ENCODE measurements at places on chromosomes 13 and 19.

GRCh38 chr19:13026462-13027370 lies 31.4 kb downstream of the NFIX start:
- DNase-seq = no peak

DNA sequence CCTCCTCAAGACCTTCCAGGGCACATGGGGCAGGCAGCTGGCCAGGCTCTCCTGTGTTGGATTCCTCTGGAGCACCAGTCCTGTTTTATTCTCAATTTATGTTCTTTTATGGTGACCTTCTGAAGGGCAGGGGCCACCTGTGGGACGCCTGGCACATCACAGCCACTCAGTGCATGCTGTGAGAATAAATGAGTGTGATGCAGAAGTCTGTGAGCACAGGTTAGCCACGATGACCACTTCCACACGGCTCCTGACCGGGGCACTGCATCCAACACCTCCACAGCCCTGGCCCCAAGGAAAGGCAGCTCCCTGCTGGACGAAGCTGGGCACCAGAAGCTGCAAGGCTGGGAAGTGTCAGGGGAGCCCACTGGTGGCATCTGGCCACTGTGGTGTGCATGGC lies 122.8 kb downstream of the CRYL1 start:
- DNase-seq = no peak

GRCh38 chr13:86383561-86383960 lies 584.3 kb upstream of the SLITRK6 start:
- no peak for DNase-seq

DNA sequence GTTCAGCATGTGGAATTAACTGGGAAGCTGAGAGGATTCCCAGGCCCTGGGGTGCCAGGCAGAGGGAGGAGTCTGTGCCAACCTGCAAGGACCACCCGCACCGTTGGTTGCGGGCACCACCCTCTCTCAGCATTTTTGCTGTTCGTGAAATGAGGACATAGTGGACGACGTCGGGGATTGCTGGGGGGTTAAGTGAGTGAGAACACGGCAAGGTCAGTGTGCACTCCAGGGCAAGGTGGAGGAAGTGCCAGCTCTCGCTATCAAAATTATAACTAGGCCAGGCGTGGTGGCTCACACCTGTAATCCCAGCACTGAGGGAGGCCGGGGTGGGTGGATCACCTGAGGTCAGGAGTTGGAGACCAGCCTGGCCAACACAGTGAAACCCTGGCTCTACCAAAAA lies 2.2 kb downstream of the FXYD3 start:
- DNase-seq = no peak

- no peak for DNase-seq
Measured at GRCh38 chr19:51607077-51607476, 23.1 kb downstream of the SIGLEC5 start.

GRCh38 chr13:99982036-99982730 lies 599 bp downstream of the ZIC2 start:
- DNase-seq = peak; percentile 53

DNA sequence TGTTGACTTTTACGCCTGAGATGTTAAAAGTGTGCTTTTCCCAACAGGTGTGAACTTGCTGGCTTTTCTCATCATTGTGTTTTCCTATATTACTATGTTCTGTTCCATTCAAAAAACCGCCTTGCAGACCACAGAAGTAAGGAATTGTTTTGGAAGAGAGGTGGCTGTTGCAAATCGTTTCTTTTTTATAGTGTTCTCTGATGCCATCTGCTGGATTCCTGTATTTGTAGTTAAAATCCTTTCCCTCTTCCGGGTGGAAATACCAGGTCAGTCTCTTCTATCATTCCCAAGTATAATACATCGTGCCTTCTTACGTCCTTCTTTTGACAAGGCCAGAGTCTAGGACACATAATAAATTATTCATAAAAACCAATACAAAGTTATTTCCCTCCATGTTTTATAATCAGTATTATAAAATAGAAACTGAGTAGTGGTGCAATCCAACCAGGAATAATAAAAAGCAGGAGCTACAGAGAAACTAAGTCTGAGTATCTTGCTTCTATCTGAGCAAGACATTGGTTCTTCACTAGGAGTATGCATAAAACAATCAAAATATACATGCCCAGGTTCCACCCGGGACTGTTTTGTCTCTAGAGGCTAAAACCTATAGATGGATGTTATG lies 57.9 kb downstream of the RXFP2 start:
- no peak for DNase-seq

DNA sequence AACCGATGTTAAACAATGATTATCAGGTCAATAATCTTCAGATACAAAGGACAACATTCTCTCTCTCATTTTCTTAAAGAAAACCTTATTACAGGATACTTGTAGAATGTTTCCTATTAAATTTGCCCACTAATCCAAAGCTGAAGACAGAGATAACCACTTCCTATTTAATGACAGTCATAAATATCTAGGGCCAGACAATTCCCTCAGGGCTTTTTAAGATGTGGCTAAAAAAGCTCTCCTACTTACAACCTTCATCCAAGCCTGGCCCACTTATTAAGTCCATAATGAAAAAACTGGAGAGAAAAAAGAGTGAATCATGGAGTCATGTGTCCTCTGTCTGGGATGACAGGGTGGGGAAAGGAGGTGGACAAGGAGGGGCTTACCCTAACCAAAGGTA lies 235.9 kb downstream of the KLF12 start:
- DNase-seq = no peak

DNA sequence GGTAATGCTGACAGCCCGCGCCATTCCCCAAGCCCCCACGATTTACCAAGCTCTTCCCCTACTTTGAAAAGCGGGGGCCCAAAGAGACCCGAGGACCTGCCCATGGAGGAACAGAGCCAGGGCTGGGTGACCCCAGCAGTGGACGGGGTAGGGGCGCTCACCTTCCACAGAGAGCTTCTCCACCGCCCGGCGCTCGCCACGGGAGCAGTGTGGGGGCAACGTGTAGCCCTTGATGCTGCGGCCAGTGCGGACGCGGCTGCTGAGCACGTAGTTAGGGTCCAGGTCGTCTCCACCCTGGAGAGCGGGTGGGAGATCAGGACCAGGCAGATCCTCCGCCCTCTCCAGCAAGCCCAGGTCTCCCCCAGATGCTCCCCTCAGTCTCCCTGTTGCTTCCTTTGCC lies 7.4 kb downstream of the CKM start:
- no peak for DNase-seq

DNA sequence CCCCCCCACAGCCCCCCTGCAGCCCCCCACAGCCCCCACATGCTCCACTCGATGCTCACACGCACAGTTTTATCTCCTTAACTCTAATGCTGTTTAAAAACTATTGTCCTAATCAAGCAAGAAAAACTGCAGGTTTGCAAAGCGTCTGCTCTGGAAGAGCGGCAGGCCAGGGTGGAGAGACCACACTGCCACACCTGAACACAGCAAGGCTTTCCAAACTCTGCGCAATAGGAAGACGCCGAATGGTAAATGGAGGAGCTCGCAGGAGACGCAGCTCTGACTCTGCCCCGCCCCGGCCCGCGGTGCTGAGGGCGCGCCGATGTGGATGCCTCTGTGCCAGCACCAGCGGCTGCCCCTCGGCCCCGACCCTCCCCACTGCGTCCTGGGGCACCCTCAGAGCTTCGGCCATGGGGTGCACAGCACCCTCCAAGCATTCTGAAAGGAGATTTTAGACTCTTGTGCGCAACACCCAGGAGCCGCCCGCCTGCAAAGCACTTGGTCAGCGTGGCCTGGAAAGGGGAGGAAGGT lies 32.4 kb downstream of the RASA3 start:
- peak; percentile 67 for DNase-seq

GRCh38 chr13:114147803-114148520 lies 15.5 kb upstream of the RASA3 start:
- DNase-seq = no peak

GRCh38 chr13:96984051-96984508 lies 10.2 kb downstream of the OXGR1 start:
- no peak for DNase-seq

DNA sequence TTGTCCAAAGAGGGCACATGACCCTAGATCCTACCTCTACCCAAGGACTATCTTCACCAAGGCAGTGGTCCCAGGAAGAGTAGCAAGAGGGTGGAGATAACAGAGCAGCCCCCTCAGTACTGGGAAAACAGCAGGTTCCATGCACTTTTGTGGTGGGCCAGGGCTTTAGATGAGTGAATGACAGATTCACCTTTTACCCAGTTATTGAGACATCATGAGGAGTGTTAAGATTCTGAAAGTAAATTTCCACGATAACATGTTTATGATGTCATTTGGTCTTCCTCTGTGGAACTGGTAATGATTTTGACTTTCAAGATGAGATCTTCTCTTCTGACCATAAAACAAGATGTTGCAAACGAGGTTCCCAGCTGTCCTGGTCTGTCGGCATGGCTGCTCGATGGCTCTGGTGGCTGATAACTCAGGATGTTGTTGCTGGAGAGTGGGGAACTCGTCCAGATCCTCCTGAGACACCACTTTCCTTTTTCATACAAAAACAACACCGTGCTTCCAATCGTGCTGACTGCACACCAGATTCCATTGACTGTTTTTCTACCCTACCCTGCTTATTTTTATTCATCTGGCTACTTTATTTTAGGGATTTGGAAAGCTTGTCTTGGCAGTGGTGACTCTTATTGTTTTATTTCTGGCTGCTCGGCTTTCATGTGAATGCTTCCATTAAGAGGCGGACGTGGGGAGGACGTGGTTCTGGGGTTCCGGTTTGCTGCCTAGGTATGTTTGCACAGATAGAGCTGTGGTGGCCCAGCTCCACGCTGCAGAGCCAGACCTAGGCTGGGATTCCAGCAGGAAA lies 88.5 kb downstream of the LRCH1 start:
- no peak for DNase-seq

DNA sequence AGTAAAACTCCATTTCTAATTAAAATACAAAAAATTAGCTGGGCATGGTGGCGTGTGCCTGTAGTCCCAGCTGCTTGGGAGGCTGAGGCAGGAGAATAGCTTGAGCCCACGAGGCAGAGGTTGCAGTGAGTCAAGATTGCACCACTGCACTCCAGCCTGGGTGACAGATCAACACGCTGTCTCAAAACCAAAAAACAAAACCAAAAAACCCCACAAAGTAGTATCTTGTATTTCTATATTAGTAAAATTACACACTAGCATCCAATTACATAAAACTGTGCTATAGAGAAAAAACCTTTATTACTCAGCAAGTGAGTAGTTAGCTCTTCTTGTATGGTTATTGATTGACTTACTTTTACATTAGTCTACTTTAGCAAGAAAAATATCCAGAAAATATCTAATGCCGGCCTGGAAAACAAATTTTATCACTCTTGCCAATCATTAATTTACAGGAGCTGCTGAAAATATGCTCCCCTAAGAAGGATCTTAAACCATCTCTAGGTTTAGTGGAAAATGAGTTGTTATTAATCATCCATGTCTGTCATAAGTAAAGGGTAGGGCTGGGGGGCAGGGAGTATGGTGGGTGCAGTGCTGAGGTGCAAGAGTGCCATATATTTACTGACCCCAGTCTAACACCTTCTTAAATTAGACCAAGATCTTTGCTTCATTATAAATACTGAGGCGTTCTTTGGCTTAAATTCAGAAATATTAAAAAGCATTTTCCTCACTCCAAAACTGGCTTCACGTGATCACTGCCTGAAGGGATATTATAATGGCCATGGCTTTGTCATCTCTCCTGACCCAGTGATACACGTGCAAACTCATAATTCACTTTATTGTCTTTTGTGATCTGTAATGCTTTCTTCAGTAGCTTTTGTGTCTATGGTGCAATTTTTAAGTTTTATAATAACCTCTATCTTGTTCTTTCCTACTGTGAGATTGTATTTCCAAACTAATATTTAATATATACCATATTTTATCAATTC lies 44.1 kb downstream of the UBL3 start:
- DNase-seq = no peak

DNA sequence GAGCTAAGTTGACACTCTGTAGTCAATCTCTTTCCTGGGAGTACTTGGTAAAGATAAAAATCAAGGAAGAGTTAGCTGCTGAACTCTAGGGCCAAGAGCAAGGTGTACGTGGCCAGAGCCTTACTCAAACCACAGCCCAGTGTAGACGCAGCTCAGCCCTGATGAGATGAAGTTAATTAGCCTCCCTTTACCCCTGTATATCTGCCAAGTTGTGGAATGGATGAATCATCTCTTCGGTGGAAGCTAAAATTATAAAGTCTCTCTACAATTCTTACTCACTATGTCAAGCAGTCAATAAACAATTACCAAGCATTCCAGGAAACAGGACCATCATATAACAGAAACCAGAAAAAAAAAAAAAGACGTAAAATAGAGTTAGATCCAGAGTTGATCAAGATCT lies 146.9 kb upstream of the UFM1 start:
- no peak for DNase-seq

DNA sequence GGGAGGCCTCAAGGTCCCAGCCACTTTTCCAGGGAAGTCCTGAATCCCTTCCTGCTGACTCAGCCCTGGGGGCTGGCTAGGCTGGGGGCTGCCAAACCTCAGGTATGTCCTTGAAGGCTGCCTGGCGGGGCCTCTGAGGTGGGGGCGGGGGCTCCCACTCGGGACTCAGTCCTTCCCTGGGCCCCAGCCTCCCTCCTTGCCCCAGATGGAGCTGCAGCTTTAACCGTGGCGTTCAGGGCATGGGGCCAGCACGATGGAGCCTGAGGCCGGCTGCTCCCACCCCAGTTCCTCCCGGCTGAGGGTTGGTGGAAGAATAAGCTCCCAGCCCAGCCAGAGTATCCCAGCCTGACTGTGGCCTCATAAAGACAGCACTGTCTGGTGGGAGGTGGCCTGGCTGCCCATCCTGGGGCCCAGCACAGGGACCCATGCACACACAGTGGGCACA lies 12.4 kb downstream of the CILP2 start:
- no peak for DNase-seq

GRCh38 chr19:23949611-23950010 lies 34.9 kb downstream of the ZNF726 start:
- no peak for DNase-seq

- DNase-seq = no peak
Measured at GRCh38 chr13:35857769-35858168, 273.4 kb downstream of the DCLK1 start.

GRCh38 chr19:48346191-48346590 lies 17.5 kb downstream of the TMEM143 start:
- no peak for DNase-seq

DNA sequence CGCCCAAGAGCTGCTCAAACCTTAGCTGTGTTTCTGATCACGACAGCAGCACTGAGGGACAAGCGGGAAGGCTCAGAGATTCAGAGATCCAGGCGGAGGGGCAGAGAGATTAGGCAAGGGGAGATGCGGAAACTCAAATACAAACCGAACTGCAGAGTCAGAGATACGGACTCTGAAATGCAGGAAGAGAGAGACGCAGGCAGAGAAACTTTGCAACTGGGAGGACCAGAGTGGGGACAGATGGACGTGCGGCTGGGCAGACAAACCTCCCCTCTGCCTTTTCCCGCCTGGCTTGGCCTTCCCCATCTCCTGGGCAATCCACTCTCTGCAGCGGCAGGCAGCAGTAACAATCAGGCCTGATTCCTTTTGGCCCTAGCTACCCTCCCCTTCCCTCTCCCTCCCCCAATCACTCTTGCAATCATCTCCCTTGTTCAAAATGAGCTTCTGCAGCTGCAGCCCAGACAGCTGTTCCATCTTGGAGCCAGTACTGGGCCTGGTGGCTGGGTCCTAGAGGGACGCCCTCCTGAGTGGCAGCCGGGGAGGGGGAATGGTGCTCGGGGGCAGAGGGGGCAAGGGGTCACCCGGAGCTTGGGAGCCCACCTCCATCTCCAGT lies 29.7 kb downstream of the OLFM2 start:
- DNase-seq = no peak
